GM23248 (cell line): ENCODE measurements at places on chromosomes 2 and 18. TPM values are rescaled to one million over a fixed set of nuclear protein-coding genes. Genes with fewer than 3 reads are reported as not detected.

DNA sequence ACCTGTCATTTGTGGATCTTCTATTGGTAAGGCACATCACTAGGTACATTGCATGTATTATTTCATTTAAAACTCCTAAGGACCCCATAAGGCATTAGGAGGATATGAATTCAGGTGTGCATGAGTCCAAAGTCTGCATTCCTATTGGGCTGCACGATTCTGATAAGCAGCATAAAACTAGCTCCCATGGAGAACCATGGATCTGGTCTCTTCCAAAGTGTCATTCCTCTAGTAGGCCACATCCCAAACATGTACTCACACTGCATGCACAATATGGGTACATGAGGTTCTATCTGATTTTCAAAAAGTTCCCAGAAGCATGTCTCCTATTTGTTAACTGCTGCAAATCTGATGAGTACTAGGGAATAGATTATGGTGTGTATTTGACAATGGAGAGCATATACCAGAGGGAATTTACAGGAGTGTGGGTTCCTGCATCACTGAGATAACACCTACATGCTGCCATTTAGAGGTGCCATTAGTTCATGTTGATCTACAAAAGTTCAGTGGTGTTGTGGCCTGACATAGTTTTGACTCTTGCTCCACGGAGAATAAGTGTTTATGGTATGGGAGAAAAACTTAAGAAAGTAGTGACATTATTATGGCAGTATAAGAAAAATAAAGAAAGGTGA is 11.3 kb downstream of the CYTIP start:
- no peak for DNase-seq

DNA sequence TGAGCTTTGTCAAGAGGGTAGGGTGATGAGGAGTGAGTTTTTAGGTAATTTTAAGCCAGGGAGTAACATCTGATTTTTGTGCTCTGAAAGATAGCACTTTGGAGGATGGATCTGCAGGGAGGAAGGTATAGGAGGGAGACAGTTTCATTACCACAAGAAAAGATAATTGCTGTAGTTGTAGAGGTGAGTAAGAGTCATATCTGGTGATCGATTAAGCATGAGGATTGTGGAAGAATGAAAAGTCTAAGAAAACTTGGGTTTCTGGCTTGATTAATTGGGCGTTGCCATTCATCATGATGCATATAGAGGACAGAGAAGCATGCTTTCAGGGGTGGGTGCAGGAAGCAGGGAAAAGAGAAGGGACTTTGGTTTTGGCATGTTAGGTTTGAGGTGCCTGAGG is 18.5 kb downstream of the KCMF1 start:
- DNase-seq: peak; percentile 22

GRCh38 chr2:95317123-95317500 is 20.0 kb downstream of the KCNIP3 start:
- DNase-seq: no peak

GRCh38 chr2:62698653-62699052 is 6.9 kb upstream of the EHBP1 start:
- DNase-seq: peak; percentile 52

- DNase-seq: no peak
Measured at GRCh38 chr2:10830641-10831399, 18.2 kb upstream of the PDIA6 start.

- DNase-seq: no peak
Measured at GRCh38 chr18:985212-985661, 80.6 kb downstream of the ADCYAP1 start.

DNA sequence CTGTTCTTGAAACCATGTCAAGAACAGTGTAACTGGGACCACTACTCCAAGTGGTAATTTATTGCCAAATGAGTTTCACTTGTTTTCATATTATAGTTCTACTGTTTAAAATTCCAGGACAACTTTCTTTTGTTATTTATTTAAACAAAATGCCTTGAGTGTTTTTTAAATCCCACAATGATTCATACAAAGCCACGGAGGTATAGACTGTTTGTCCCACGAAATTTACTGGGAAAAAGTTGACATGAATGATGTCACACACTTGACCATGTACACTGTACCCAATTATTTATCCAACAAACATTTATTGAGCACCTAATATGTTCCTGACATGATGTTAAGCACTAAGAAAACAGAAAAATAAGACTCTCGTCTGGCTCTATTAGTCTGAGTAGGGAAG is 243.9 kb upstream of the SIX2 start:
- no peak for DNase-seq

DNA sequence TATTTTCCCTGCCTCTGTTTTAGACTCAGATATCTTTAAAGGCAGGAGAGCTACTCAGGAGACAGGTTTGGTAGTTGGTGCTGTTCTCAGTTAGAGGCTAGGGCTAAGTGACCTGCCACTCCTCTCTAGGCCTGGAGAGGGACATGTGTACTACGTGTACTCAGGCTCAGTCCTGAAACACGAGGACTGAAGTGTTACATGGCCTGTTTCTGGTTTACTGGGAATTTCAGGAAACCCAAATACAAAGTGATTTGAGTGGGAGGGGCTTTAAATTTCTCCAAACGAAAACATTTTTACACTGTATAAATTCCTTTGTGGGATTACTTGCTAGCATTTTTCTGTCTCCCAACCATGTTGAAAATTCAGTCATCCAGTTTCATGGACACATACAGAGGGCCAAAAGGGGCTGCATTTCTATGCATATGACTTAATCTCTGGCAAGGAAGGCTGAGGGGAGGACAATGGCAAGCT is 343.3 kb downstream of the CYP26B1 start:
- peak; percentile 56 for DNase-seq

- DNase-seq: no peak
Measured at GRCh38 chr2:95024371-95024770, 1.1 kb upstream of the MAL start.

DNA sequence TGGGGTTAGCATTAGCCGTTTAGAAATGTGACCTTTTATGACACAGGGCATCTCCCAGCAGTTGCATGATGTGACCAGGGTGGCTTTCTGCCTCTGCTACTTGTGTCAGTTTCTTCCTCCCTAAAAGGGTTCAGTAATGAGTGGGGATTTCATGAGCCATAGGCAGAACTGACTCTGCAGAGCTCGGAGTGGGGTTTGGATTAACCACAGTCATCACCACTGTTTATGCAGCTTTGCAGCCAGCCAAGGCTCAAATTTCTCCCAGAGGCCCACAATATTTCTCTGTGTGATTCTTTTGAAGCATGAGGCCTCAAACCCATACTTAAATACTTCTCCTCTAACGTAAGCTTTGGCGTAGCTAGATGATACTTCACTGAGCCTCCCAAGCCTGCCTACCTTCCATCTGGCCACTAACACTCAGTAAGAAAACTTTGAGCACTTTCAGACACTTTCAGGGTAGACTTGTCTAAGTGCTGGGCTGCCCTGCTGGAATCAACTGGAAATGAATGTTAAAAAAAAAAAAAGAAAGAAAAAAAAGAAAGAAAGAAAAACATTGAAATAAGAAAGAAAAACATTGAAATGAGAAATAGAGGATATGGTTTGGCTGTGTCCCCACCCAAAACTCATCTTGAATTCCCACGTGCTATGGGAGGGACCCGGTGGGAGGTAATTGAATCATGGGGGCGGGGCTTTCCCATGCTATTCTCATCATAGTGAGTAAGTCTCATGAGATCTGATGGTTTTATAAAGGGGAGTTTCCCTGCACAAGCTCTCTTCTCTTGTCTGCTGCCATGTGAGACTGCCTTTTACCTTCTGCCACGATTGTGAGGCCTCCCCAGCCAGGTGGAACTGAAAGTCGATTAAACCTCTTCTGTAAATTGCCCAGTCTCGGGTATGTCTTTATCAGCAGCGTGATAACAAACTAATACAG is 11.5 kb upstream of the LAPTM4A start:
- DNase-seq: peak; percentile 85

GRCh38 chr2:229348128-229348527 is 77.0 kb upstream of the PID1 start:
- DNase-seq: peak; percentile 77

The DSC2 gene
- total RNA-seq: not detected in 2 replicates

The CNTNAP5 gene
- not detected in 2 replicates for total RNA-seq

The SFXN5 gene
- total RNA-seq: 16.4 and 17.1 TPM in 2 replicates

The CACNB4 gene
- 0.11 TPM in 1 of 2 replicates, not detected in the other for total RNA-seq

The OTOS gene
- not detected in 2 replicates for total RNA-seq

The ATOH8 gene
- total RNA-seq: 40.7 and 50.1 TPM in 2 replicates

The CHAC2 gene
- 4.3 and 4.6 TPM in 2 replicates for total RNA-seq
